ENCODE measurements at places on chromosomes 7 and 10. TPM values are rescaled to one million over a fixed set of nuclear protein-coding genes. Genes with fewer than 3 reads are reported as not detected.

The ACSM6 gene
- total RNA-seq: 1.2 TPM

The SLC26A5 gene
- not detected for total RNA-seq

The SPDYE5 gene
- total RNA-seq: not detected

The TMEM236 gene
- total RNA-seq: 1.6 TPM

The IFIT1 gene
- 10.3 TPM for total RNA-seq

The POLR2J gene
- 17.8 TPM for total RNA-seq

The PITX3 gene
- not detected for total RNA-seq

The SYT15B gene
- 4.0 TPM for total RNA-seq

The ASZ1 gene
- not detected for total RNA-seq

The GJD4 gene
- not detected for total RNA-seq

DNA sequence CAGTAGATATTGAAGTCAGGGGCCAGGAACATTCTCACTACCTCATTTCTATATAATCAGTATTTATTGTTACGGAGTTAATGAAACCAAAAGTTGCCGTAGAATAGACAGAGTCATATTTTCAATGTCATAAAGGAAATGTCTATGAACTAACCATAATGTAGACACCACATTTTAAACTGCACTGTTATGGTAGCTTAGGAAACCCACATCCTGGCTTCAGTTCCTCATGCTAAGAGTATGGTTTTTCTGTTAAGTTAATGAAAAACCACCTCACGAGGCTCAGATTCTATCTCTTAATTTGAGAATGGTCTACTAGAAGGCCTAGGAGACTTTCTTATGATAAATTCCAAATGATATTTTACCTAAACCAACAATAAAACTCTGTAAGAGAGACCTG, 166.5 kb downstream of the TMEM26 start:
- ATAC-seq: no peak

DNA sequence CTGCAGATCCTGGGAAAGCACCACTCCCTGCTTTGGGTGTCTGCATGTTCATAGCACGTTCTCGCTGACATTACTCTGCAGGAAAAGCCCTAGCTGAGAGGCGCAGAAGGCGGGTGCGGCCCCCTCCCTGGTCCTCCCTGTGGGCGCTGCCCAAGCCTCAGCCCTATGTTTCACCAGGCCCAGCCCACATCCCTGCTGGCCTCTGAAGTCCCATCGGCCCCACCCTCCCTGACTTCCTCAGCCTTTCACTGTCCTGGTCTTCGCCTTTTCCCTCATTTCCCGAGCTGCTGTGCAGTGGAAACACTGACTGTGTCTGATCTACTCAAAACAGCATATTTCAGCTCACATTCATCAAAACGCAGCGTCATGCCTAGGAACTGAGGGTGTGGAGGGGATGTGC, 36.3 kb upstream of the DIP2C start:
- peak; percentile 22 for ATAC-seq

- ATAC-seq: no peak
Measured at GRCh38 chr7:54397836-54398612, 144.2 kb upstream of the VSTM2A start.

- no peak for ATAC-seq
Measured at GRCh38 chr10:108166401-108166800, 1001.9 kb upstream of the SORCS1 start.

- ATAC-seq: no peak
Measured at GRCh38 chr7:93367254-93367653, 135.1 kb downstream of the VPS50 start.

- no peak for ATAC-seq
Measured at GRCh38 chr10:13485623-13486022, 43.2 kb downstream of the BEND7 start.

DNA sequence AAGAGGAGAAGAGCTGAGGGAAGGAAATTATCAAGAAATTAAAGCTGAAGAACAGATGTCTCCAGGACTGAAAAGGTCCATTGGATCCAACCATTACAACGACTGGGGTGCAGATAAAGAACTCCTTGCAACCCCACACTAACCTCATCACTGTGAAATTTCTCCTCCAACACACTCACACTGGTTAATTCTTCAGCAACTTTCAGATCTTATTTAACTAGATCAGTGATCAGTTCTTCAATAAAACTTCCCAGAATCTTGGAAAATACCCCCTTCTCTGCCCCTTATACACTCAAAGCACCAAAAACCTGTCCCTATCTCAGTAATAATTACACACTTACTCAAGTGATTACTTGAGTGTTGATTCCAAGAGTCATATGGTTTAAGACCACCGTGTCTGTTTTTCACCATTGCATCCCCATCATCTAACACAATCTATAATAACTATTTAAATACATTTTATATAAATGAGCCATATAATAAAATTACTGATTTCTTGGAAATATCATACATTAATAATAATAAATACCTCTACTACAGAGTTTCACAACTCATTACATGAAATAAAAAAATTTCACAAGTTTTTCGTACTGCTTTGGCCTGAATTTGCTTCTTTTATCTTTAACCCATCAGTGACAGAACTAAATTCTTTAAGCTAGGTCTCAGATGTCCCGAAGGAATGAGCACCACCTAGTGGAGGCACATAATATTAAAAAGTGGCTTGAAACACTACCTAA, 123.7 kb downstream of the MPP7 start:
- ATAC-seq: no peak

DNA sequence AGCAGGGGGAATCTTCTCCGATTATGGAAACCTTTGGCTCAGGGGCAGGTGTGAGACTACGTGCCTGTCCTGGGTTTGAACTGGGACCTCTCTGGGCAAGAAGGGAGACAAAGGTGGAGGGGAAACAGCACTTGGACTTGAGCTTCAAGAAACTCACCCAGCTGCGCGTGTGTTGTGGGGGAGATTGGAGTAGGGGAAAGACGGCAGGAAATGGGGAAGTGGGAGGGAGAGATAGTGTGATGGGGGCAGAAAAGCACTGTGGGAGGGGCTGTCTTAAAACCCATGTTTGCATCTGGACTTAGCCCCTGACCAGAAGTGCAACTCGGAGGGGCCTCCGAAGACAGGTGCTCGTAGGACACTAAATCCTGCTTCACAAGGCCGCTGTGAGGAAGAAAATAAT, 107.0 kb downstream of the HIP1 start:
- no peak for ATAC-seq

GRCh38 chr7:66198469-66198868, 6.7 kb upstream of the TPST1 start:
- ATAC-seq: no peak

DNA sequence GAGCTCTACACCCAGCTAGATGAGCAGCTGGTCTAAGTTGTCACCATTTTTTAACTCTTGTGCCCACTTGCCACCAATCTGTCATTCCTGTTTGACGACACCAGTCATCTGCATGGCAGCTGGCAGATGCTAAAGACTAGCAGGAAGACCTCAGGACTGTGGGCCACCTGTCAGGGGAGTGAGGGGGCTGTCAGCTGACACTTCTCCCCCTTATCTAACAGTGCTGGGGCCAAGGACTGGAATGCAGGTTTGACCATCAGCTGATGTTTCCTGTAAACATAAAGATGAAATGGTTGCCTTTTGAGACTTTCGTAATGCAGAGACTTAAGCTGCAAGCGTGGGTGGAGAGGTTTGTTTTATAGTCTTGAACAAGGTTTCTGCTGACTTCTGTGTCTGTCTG, 93.5 kb downstream of the WNT2 start:
- no peak for ATAC-seq

Measured in gastroesophageal sphincter (tissue), 4 donors.